ENCODE measurements at places on chromosomes 5 and 9.

DNA sequence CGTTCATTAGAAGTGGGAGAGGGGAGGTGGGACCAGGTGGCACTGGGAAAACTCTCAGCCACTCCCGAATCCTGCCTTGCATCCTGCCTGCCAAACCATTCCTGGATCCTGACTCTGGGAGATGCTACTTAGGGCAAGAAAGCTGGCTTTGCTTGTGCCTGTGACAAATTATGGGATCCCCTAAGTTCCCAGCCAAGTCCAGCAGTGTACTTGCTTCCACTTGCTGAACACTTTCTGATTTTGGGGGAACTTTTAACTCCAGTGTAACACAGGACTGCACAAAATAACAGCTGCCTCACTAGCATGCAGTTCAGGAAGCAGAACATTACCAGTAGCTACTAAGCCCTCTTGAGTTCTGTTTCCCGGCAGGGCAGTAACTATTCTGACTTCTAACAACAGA lies 12.5 kb upstream of the NKX2-5 start:
- no peak for DNase-seq

DNA sequence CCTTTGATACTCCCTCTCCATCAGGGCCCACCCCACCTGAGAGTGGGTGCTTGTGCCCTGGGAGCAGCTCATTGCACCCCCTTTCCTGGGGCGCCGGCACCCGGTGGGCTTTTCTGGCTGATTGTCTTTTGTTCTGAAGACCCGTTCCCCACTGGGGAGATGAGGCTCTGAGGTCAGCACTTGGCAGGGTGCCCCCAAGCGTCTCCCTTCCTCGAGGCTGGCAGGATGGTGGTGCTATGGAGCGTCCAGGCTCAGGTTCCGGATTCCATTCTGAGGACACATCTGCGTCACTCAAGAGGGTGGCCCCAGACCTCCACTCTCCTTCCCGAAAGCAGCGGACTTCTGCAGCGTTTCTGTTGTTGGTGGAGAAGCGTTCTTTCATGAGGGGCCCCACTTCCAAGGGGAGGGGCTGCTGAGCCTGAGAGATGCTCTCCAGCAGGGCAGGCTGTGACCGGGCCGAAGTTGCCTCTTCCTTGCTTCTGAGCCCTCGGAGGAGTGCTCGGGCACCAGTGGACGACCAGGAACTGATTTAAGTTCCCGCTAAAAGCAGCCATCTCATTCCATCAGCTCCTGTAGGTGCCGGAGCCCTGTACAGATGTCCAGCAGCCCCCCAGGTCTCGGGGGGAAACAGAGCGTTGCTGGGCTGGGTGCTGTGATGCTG lies 42.2 kb downstream of the COL5A1 start:
- no peak for DNase-seq

DNA sequence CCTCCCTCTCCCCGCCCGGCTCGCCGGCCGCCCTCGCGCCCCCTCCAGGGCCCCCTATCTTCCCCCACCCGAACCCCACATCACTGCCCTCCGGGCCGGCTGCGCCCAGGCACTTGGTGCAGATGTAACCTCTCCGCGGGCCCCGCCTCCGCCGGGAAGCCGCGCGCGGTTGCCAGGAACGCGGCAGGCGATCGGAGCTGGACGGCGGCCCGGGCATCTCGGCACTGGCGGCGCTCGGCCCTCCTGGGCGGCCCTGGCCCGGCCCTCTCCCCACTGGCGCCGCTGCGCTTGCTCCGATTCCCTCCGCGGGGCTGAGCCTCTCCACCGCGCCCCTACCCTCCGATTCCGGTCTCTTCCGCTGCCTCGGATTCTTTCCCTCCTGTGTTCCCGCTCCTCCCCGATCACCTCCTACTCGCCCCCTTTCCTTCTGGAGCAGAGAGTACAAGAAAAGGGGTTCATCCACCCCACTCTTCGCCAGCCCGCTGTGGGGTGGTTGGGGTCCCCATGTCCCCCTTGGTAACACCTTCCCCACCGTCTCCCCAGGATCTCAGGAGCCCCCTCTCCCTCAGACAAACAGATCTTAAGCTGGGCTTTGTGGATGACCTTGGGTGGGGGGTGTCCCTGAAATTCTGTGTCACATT lies 70.6 kb downstream of the C9orf50 start:
- peak; percentile 34 for DNase-seq

DNA sequence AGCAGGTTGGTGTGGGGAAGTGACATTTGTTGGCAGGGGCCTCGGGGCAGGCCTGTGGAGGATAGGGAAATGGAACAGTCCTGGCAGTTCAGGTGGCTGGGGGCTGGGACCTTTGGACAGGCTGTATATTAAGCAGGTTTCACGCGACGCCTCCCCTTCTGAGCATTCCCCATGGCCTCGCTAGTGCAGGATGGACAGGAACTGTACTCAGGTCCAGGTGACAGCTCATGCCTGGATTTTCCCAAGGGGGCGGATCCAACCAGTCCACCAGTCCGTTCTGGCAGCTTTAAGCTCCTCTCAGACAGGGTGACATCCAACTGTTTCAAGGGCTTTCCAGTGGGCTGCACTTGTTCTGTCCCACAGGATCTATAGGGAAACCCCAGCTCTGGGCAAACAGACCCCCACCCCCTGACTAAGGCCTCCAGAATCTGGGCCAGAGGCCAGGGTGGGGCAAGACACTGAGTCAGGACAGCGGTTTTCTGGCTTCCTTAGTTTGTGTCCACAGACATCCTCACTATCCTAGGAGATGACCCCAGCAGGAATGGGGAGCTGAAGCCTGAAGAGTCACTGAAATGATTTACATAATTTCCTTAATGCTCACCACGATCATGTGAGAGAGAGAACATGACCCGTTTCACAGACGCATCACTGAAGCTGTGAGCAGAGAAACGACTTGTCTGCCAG lies 20.9 kb downstream of the CSF2 start:
- DNase-seq, result no peak

- DNase-seq, result no peak
These were observed 48.6 kb upstream of the RNU6ATAC start for GRCh38 chr9:134212809-134213507.

GRCh38 chr9:135523521-135524129 lies 2.4 kb downstream of the LCN1 start:
- no peak for DNase-seq

DNA sequence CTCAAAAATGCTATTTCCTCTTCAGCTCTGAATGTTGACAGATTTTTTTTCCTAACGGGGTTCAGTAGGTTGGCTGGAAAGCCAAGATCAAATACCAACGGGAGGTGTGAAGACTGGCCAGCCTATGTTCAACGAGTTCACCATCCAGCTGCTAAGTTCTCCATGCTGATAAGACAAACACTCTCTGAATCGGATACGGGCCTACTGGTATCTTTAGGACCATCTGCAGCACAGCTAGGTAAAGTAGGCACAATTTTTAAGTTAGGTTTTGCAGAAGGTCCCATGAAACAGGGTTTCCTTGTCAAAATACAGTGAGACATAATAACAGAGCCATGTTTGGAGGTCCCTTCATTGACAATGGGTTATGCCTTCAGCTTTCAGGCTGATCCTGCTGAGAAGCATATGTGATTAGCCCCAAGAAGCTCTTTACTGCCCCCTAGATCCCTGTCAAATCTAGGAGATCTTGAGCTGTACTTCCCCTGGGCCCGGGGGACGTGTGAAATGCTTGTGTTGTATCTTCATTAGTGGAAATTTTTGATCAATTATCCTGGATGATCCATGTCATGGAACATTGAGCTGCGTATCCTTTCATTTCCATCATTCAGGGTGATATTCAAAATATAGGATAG lies 60.6 kb downstream of the PGM5 start:
- DNase-seq, result no peak

DNA sequence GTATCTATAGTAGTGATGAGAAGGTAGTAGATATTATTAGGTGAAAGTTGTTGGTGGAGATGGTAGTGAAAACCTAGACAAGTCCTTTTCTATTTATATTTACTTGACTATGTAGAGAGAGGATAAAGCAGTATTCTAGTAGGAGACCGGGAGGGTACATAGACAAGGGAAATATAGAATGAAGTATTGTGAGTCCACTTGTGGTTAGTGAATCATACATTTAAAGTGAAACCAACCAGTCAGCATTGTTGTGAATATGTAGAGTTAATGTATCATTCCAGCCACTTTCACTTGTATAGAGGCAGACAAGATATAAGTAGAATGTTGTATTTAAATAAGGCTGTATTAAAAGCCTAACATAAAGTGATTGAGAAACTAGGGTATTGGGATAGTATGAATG lies 1711.3 kb upstream of the ACO1 start:
- no peak for DNase-seq

DNA sequence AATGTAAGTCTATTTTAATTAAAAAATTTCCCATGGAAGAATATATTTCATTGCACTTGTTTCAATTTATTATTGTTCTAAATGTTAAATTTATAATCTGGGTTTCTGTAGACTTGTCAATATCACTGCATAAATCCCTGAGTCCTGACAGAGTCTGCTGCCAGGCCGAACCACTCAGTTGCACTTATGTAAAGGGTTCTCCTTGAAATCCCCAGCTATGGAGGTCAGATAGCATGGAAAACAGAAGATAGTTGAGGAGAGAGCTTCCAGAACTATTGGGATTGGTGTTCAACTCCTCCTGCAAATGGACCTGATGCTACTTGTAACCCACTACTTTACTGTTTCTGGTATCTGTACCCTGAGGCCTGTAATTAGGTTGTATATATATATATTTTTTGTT lies 37.2 kb downstream of the KDM4C start:
- DNase-seq, result no peak

DNA sequence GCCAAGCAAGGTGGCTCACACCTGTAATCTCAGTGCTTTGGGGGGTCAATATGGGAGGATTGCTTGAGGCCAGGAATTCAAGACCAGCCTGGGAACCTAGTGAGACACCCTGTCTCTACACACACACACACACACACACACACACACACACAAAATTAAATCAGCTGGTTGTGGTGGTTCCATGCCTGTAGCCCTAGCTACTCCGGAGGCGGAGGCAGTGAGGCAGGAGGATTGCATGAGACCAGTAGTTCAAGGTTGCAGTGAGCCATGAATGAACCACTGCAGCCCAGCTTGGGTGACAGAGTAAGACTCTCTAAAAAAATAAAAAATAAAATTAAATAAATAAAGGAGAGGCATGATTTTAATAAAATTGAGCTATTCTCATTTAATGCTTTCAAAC lies 13.1 kb downstream of the CEMIP2 start:
- no peak for DNase-seq

DNA sequence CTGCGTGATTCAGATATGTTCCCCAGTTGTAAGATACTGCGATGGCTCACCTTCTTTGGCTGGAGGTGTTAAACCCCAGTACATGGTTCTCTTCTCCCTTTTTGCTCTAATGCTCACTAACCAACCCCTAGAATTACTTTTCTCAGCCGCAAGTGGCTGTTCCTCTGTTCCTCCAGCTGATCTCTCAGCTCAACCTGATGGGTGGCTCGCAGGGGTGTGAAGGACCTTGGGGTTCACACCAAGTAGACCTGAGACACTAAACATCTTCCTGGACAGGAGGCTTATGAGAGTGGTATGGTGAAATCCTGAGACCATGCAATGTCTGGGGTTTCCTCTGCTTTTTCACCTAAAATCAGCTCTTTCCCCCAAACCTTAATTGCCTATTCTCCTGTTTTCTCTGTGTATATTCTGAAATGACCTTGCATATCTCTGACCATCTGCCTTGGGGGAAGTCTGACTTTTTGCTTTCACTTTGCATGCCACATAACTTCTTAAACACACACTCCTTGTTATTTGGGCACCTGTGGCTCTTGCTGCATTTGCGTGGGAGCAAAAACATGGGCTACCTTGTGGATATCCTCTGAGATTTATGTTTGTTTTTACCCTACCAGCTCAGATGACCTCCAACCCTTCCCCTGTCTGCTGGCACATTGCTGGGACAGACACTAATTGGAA lies 15.9 kb upstream of the IFNA14 start:
- DNase-seq, result no peak

GRCh38 chr9:133932181-133932580 lies 59.9 kb downstream of the VAV2 start:
- no peak for DNase-seq

DNA sequence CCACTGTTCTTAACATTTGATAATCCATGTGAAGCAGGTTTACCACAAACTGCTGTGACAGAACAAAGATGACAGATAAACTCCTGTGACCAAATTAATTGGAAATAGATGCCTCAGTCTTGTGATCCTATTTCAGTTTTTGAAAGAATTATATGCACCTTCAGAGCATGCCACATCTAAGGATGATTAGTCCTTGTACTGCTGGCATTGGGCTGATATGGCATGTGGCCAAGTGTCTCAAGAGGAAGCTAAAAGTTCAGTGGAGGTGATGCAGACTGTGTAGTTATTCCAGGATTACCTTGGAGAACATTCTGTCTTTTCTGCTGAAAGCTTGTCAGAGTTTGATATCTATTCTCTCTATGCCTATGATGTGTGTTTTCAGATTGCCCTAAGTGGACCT lies 314.4 kb upstream of the EFNA5 start:
- no peak for DNase-seq

DNA sequence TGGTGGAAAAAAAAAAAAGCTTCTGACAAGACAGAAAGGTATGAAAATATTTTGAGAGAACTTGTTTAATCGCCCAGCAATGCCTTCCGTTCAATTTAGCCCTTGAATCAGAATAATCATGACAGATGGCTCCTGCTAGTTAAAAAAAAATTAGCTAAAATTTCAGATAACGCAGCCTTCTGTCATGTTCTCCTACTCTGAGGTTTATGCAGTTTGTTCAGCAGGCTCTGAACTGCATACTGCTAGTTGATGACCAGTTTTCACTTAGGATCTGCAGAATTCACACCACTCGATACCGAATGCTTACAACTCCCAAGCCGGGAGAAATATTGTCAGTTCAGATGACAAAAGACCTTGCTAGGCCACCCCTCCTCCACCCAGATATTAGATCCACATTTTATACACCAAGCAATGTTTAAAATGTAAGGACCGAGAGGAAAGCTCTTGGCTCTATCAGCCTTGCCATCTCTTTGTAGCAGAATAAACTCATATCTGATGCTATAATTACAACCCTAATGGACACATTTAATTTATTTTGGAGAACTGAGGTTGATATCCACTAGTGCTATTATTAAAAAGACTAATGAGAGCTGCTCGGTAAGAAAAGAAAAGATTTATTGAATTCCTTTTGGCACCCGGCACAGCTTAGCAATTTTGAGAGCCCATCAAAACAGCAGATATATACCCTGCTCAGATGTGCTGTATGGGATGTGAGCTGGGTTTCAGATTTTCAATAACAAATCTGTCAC lies 322.8 kb downstream of the GLIS3 start:
- no peak for DNase-seq
